CD8-positive, alpha-beta T cell (primary cell): ENCODE measurements at places on chromosomes 3 and 15. TPM values are rescaled to one million over a fixed set of nuclear protein-coding genes. Genes with fewer than 3 reads are reported as not detected.

The MAGEL2 gene
- total RNA-seq: not detected

The CMTM8 gene
- total RNA-seq: 0.87 TPM

The CA12 gene
- not detected for total RNA-seq

The PFN2 gene
- total RNA-seq: 17.2 TPM

GRCh38 chr15:25052191-25052999 is 97.6 kb downstream of the SNRPN start:
- DNase-seq: peak; percentile 36

- no peak for DNase-seq
Observed at GRCh38 chr15:50192926-50193620, 11.1 kb downstream of the SLC27A2 start.

GRCh38 chr15:34620142-34620541 is 36.7 kb upstream of the GOLGA8B start:
- no peak for DNase-seq

DNA sequence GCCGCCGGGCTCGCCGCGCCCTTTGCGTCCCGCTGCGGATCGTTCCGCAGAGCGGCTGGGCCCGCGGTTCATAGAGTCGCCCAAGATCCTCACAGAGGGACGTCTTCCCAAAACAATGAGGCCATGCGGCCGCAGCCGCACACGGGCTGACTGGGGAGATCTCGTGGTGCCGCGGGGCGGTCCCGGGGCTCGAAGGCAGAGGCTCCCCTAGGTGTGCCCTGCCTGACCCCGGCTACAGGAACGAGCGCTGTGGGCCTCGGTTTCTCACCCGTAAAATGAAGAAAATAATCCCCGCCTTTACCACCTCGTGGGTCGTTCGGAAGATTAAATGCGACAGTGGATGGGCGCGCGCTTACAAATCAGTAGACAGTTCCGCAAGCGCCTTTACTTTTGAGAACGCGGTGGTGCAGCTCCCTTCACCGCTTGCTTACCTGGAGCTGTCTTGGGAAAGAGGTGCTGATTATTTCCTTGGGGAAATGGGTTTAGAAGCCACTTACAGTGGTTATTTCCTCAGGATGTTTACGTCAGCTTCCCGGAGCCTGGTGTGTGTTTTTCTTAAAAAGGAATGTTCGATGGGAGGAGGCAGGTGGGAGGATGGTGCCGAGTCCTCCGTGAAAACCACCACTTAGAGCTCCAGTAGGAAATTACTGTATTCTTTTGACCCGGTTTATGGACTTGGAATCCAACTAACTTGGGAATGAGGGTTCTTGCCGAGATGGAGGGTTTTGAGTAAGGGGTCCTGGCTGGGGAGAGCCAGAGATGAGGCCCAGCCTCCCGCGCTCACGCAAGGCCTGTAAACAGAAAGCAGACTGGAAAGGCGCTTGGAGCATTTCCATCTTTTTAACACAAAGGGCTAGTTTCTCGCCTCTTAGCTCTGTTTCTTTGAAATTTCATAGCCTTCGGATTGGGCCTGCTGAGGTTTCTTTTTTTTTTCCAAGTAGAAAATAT is 1.9 kb upstream of the MEX3B start:
- no peak for DNase-seq

GRCh38 chr15:78977091-78977571 is 32.3 kb upstream of the CTSH start:
- DNase-seq: no peak
